Central memory CD4-positive, alpha-beta T cell (primary cell): ENCODE measurements at places on chromosomes 4 and X.

- no peak for DNase-seq
These were observed 8.1 kb downstream of the MORF4L2 start for GRCh38 chrX:103678199-103678993.

GRCh38 chrX:110175146-110175545, 142.7 kb downstream of the AMMECR1 start:
- DNase-seq: no peak

DNA sequence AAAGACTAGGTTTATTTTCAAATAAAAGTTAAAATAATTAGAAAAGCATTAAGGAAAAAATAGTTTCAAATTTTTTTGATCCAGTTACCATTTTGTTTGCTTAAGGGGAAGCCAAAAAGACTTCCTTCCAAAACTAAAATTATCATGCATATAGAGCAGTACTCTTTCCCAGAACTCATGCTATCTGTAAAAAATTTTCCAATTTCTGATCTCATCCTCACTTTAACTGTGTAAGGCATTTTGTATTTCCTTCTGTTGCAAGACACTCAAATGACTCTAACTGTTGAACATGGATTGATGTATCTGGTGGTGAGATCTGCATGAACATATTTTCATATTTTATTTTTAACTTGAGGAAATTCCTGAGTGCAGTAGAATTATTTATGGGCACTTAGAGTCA, 150.1 kb downstream of the ADAM29 start:
- DNase-seq: no peak

DNA sequence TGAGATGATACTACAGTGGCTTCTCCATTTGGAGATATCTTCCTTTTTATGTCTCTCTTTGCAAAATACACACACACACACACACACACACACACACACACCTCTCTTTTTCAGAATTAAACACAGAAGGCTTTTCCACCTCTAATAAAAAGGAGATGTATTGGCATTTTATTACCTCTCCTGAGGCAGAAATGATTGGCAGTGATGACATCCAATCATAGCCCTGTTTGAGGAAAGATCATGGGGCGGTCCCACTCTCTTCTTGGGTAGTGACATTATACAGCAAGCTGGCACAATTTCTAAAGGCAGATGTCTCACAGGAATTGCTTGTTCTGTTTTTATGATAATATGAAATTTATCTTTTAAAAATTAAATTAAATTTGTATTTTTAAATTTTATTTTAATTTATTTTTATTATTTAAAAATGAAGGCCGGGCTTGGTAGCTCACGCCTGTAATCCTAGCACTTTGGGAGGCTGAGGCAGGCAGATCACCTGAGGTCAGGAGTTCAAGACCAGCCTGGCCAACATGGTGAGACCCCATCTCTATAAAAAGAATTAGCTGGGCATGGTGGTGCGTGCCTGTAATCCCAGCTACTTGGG, 15.6 kb downstream of the CHRNA9 start:
- no peak for DNase-seq

DNA sequence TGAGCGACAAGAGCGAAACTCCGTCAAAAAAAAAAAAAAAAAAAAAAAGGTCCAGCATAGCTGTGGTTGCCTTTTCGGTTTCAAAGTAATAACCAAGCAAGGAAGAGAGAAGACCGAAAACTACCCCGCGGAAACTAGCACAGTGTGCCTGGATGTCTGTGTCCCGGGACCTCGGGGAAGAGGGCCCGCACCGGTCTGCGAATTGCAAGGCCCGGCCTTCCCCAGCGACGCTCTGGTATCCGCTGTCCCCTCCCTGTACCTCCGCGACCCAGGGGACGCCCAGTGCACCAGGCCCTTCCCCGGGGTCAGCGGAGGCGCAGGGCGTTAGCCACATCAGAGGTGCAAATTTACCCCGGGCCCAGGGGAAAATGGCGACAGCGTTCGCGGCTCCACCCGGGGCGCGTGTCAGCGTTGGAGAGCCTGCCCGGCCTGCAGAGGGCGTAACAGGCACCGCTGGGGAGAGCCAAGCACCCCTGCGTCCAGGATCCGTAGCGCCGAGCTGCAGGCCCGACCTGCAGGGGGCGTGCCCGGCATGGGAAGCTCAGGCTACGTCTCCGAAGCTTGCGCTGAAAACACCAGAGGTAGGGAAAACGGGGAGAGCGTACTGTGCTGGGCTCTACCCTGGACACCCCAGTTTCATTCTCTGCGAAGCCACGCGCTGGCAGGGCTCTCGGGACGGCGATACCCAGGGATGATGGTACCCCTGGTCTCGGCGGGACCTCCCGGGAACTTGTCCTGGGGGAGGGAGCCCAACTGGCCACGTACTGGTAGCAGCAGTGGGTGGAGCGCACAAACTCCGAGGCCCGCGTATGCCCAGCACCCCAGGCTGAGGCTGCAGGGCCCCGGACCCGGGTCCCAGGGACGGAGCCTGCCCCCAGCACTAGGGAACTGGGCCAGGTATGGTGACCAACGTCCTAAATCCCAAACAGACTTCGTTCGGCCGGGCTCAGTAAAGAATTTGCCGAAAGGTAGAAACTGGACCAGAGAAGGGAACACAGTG, 16.2 kb downstream of the NKX6-1 start:
- no peak for DNase-seq

DNA sequence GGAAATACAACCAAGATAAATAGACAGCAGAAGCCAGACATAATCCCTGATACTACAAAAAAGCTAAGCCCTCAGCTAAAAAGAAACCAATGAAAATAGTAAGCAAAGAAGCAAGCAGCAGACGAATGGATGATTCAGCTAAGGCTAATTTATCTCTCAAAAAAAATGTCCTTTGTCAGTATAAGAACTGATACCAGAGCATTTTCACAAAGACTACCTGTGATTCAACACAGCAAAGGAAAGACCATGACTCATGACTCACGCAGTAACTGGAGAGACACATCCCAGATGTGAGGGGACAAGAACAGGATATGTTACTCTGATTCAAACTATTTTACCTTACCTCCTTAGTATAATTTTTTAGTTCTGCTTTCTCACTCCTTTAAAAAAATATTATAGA, 22.7 kb upstream of the TMPRSS11F start:
- DNase-seq: no peak

- DNase-seq: no peak
These were observed 121.7 kb upstream of the ETNPPL start for GRCh38 chr4:108884596-108884995.

GRCh38 chr4:163279713-163280112, 52.7 kb downstream of the NPY1R start:
- no peak for DNase-seq
